Liver (tissue), 10 donors: ENCODE measurements at places on chromosomes 11 and 22. TPM values are rescaled to one million over a fixed set of nuclear protein-coding genes. Genes with fewer than 3 reads are reported as not detected.
A peak's percentile ranks its signal among the peaks of the same experiment; 100 is the strongest.

GRCh38 chr11:34647532-34647931 is 26.6 kb downstream of the EHF start:
- H3K4me1 ChIP-seq: no peaks in the 10 kb centered on the region
- H3K27ac ChIP-seq: no peak overlapping the region
- H3K27me3 ChIP-seq: no peaks in the 10 kb centered on the region
- no peak for DNase-seq
- no peaks in the 10 kb centered on the region for H3K36me3 ChIP-seq

DNA sequence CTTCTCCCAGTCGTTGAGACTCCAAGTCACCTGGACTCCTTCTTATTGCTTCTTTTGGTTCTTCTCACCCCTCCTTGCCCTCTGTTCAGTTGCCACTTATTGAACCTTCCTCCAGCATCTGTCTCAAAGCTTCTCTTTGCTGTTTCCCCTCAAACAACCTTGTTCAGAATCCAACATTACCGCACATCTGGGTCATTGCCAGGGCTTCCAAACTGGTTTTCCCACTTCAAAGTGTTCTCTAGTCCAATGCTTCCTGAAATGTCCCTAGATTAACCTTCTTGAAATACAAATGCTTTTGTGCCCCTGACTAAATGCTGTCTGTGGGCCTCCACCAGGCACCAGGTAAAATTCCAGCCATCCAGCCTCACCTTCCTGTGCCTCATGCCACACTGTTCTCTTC is 100.8 kb upstream of the TTC12 start:
- no peaks in the 10 kb centered on the region for H3K36me3 ChIP-seq
- no peak for DNase-seq

- no peaks in the 10 kb centered on the region for H3K27me3 ChIP-seq
- no peaks in the 10 kb centered on the region for H3K36me3 ChIP-seq
Measured at GRCh38 chr11:116733969-116734508, 38.7 kb downstream of the BUD13 start.

DNA sequence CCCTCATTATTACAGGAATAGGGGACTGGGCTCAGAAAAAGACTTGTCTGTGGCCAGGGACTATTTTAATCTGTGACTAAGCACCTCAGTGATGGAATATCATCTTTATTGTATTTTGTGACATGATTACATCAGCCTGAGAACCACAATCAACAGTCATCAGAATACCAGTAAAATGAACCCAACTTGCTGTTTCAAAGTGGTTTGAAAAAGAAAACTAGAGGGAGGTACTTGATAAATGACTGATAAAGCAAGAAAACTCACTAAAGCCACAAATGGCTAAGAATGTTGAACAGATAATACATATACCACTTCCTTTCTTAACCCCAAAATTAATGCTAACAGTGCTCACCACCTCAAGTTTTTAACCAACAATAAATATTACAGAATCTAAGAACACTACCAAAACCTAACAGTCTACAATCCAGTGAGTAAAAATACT is 155.7 kb downstream of the ATG16L2 start:
- no peak overlapping the region for H3K27ac ChIP-seq
- H3K27me3 ChIP-seq: no peaks in the 10 kb centered on the region
- H3K4me1 ChIP-seq: no peaks in the 10 kb centered on the region
- no peak overlapping the region for H3K4me3 ChIP-seq

GRCh38 chr22:20583471-20583922 is 76.1 kb downstream of the MED15 start:
- H3K36me3 ChIP-seq: peaks cover 21% of the 10 kb centered on the region
- no peaks in the 10 kb centered on the region for H3K27me3 ChIP-seq
- DNase-seq: no peak
- no peaks in the 10 kb centered on the region for H3K4me1 ChIP-seq
- H3K4me3 ChIP-seq: no peak overlapping the region

GRCh38 chr11:43282607-43283440 is 29.0 kb upstream of the API5 start:
- no peak overlapping the region for H3K27ac ChIP-seq
- peak; percentile 48 for DNase-seq
- no peaks in the 10 kb centered on the region for H3K27me3 ChIP-seq
- H3K4me3 ChIP-seq: no peak overlapping the region

GRCh38 chr11:121665206-121665838 is 212.6 kb upstream of the SORL1-AS1 start:
- no peak overlapping the region for H3K4me3 ChIP-seq
- no peaks in the 10 kb centered on the region for H3K4me1 ChIP-seq

GRCh38 chr11:117221775-117222517 is 9.9 kb downstream of the PCSK7 start:
- H3K27ac ChIP-seq: peak overlapping the region; percentile 28
- H3K27me3 ChIP-seq: no peaks in the 10 kb centered on the region
- H3K4me3 ChIP-seq: no peak overlapping the region
- no peaks in the 10 kb centered on the region for H3K4me1 ChIP-seq
- DNase-seq: no peak
- H3K36me3 ChIP-seq: peaks cover 48% of the 10 kb centered on the region

DNA sequence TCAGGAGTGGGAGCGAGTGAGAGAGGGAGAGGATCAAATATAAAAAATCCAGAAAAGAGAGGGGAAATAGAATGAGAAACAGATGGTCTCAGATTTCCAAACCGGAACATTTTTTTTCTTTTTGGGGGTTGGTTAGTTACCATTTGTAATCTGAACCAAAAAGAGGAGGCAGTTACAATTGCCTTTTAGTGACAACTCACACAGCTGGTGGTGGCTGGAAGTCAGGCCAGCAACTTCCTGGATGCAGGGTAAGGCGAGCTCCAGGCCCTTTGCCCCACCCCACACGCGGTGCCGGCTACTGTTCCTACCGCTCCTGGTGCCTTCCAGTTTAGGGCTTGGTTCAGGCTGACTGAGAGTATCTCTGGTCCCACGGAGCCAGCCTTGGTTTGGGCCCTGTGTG is 21.0 kb upstream of the UBASH3B start:
- no peak overlapping the region for H3K4me3 ChIP-seq
- H3K36me3 ChIP-seq: no peaks in the 10 kb centered on the region
- no peak for DNase-seq
- H3K4me1 ChIP-seq: no peaks in the 10 kb centered on the region
- no peaks in the 10 kb centered on the region for H3K27me3 ChIP-seq

GRCh38 chr11:69209421-69210309 is 53.9 kb downstream of the SMIM38 start:
- DNase-seq: no peak
- H3K27me3 ChIP-seq: no peaks in the 10 kb centered on the region
- no peaks in the 10 kb centered on the region for H3K36me3 ChIP-seq
- H3K4me1 ChIP-seq: no peaks in the 10 kb centered on the region
- H3K27ac ChIP-seq: no peak overlapping the region

- H3K4me3 ChIP-seq: no peak overlapping the region
- H3K4me1 ChIP-seq: no peaks in the 10 kb centered on the region
- H3K27ac ChIP-seq: no peak overlapping the region
- DNase-seq: peak; percentile 77
- no peaks in the 10 kb centered on the region for H3K36me3 ChIP-seq
Measured at GRCh38 chr11:45233121-45233803, 52.9 kb downstream of the SYT13 start.

DNA sequence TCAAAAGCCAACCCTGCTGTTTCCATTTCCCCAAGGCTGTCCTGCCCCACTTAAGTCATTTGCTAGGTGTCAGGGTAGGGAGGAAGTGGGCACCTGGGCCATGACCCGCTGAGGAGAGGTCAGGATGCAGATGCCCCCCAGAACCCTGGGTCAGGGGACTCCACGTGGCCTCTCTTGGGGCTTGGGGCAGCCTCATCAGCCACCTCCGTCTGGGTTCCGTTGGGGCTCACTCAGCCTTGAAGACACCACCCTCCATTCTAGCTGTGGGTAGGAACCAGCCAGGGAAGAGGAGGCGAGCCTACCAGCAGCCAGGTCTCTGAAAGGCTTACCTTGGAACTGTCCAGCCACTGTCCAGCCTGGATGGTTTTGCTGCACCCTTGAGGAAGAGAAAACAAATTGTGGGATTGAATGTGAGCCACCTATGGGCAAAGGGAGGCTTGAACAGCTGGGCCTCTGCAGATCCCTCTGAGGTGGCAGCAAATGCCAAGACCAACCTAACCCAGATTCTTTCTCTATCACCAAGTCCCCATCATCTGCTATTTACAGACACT is 2.5 kb downstream of the APOL4 start:
- H3K4me1 ChIP-seq: peaks cover 43% of the 10 kb centered on the region
- DNase-seq: no peak
- no peak overlapping the region for H3K4me3 ChIP-seq

- H3K36me3 ChIP-seq: no peaks in the 10 kb centered on the region
- H3K27ac ChIP-seq: no peak overlapping the region
- no peak overlapping the region for H3K4me3 ChIP-seq
- DNase-seq: no peak
- H3K4me1 ChIP-seq: no peaks in the 10 kb centered on the region
Measured at GRCh38 chr11:108278546-108278945, 55.7 kb downstream of the ATM start.

DNA sequence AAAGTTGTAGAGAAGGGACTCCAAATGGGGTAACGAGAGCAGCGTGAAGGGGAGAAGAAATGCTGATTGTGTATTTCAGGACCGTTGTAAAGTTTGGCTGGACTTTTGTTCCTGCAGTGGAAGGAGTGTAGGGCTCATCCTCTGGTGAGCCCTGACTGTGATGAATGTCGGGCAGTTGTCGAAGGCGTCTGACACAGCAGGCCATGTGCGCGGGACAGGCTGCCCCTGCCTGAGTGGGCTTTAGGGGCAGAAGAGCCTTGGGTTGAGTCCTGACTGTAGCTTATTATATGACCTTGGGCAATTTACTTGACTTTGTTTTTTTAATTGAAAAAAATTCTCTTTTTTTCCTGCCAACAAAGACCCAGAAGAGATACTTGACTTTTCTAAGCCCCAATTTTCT is 3.1 kb downstream of the TRMU start:
- peaks cover 40% of the 10 kb centered on the region for H3K36me3 ChIP-seq
- DNase-seq: no peak
- H3K4me3 ChIP-seq: no peak overlapping the region
- H3K27me3 ChIP-seq: no peaks in the 10 kb centered on the region

- no peak for DNase-seq
- H3K27me3 ChIP-seq: no peaks in the 10 kb centered on the region
- no peak overlapping the region for H3K4me3 ChIP-seq
- H3K27ac ChIP-seq: no peak overlapping the region
Measured at GRCh38 chr22:50338860-50339462, 4.2 kb upstream of the PPP6R2 start.

DNA sequence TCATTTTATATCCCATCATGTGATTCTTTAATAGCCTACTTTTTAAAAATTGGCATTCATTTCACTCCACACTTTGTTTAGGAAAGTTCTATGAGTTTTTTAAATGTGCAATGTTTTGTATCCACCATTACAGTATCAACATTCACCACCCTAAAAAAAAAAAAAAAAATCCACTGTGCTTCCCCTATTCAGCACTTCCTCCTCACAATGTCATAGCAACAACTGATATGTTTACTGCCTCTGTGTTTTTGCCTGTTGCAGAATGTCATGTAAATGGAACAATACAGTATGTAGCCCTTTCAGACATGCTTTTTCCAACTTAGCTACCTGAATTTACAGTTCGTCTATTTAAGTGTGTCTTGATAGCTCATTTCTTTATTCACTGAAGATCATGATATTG is 754.2 kb downstream of the FAM181B start:
- no peaks in the 10 kb centered on the region for H3K27me3 ChIP-seq
- DNase-seq: no peak
- H3K27ac ChIP-seq: no peak overlapping the region
- no peaks in the 10 kb centered on the region for H3K4me1 ChIP-seq

- H3K4me1 ChIP-seq: no peaks in the 10 kb centered on the region
- no peak overlapping the region for H3K27ac ChIP-seq
- no peak for DNase-seq
- H3K27me3 ChIP-seq: no peaks in the 10 kb centered on the region
- H3K4me3 ChIP-seq: no peak overlapping the region
Measured at GRCh38 chr11:30717009-30717408, 130.9 kb upstream of the MPPED2 start.

GRCh38 chr11:58773337-58773736 is 41.6 kb upstream of the GLYAT start:
- no peak overlapping the region for H3K4me3 ChIP-seq
- no peaks in the 10 kb centered on the region for H3K27me3 ChIP-seq
- H3K36me3 ChIP-seq: no peaks in the 10 kb centered on the region
- H3K4me1 ChIP-seq: peaks cover 8% of the 10 kb centered on the region
- no peak for DNase-seq

Gene PTGDR2
- 7.1 TPM for total RNA-seq

Gene SMIM35
- total RNA-seq: not detected

Gene ZPR1
- total RNA-seq: 56.1 TPM

Gene MUC6
- 0.25 TPM for total RNA-seq
